ENCODE measurements at places on chromosomes 3 and 15. TPM values are rescaled to one million over a fixed set of nuclear protein-coding genes. Genes with fewer than 3 reads are reported as not detected.

TXNRD3 gene
- 4.8 TPM for total RNA-seq

FRMD5 gene
- total RNA-seq, result not detected

FOXB1 gene
- total RNA-seq, result not detected

C15orf62 gene
- 2.4 TPM for total RNA-seq

CCR8 gene
- 2.2 TPM for total RNA-seq

CAV3 gene
- total RNA-seq, result not detected

CLEC3B gene
- 0.55 TPM for total RNA-seq

POLR2M gene
- total RNA-seq, result 91.4 TPM

CA12 gene
- total RNA-seq, result 0.30 TPM

FOXL2NB gene
- total RNA-seq, result not detected

TMEM212 gene
- not detected for total RNA-seq

CSTA gene
- total RNA-seq, result not detected

GOLGA6A gene
- 0.37 TPM for total RNA-seq

AADAC gene
- total RNA-seq, result 0.38 TPM

CCDC80 gene
- 0.56 TPM for total RNA-seq

AMIGO3 gene
- 0.20 TPM for total RNA-seq

GOLGA6L10 gene
- 3.0 TPM for total RNA-seq

ACTRT3 gene
- total RNA-seq, result 0.15 TPM

C2CD4A gene
- not detected for total RNA-seq

Measured in T-cell (primary cell).